ENCODE measurements at places on chromosomes 11 and 22.

- no peak for DNase-seq
These were observed 145.7 kb upstream of the NECTIN1 start for GRCh38 chr11:119874660-119875238.

GRCh38 chr11:128731041-128731663, 37.3 kb downstream of the FLI1 start:
- no peak for DNase-seq

GRCh38 chr22:50459496-50460140, 15.2 kb downstream of the SBF1 start:
- DNase-seq: no peak

GRCh38 chr22:44365191-44365590, 52.4 kb upstream of the SHISAL1 start:
- DNase-seq: no peak

GRCh38 chr11:108670451-108670850, 5.6 kb downstream of the DDX10 start:
- no peak for DNase-seq

GRCh38 chr11:110435780-110436717, 6.3 kb downstream of the FDX1 start:
- DNase-seq: no peak

- DNase-seq: no peak
These were observed 450.4 kb downstream of the OPCML start for GRCh38 chr11:133081730-133082452.

- DNase-seq: no peak
These were observed 77.3 kb upstream of the ANO5 start for GRCh38 chr11:22115470-22116029.

DNA sequence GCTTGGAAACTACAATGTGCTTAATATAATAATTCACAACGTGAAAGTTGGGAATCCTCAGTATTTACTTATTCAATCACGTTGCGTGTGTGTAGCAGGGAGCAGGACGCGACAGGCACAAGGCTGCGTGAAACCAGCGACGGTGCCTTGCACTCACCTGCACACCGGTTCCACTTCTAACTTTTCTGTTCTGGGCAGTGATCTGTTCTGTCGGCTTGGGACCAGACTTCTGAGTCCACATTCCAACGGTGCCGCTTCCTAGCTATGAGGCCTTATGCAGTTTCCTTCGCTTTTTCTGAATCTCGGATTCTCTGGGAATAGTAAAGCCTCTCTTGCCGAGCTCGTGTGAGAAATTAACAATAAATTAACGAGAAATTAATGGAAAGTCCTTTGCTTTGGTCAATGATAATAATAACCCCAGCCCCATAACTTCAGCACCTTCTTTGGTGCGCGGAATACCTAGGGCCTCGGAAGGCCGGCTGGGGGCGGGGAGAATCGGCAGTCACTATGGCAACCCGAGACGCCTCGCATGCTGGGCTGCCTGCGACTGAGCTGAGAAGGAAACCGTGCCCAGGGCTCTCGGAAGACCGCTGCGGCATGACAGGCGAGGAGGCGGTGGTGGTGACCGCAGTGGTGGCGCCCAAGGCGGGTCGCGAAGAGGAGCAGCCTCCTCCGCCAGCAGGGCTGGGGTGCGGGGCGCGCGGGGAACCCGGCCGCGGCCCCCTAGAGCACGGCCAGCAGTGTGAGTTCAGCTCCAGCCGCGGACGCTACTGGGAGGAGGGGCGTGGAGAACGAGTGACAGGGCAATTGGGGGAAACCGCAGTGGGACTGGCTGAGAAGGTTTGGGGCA, at the start of gene C11orf97:
TSS of gene C11orf97 (plus strand) at position 530 of the 850 bp plus-strand sequence. CDS start at position 598, 68 bp downstream.
- no peak for DNase-seq

DNA sequence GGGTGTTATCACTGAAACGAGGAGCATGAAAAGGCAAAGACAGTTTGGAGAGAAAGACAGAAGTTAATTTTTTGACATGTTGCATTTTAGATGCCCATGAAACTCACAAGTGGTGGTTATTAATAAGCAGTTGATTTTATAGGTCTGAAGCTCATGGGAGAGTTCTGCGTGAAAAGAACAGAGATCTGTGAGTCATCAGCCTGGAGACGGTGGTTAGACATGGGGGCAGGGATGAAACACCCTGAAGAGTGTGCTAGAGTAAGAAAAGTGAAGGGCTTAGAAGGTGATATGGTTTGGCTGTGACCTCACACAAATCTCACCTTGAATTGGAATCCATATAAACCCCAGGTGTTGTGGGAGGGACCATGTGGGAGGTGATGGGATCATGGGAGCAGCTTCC, 289.1 kb upstream of the ISX start:
- no peak for DNase-seq

GRCh38 chr22:50529897-50530579, at the start of gene TYMP:
TSS of gene TYMP (minus strand) at chr22:50530012. CDS start at chr22:50529709, 303 bp downstream.
- no peak for DNase-seq

DNA sequence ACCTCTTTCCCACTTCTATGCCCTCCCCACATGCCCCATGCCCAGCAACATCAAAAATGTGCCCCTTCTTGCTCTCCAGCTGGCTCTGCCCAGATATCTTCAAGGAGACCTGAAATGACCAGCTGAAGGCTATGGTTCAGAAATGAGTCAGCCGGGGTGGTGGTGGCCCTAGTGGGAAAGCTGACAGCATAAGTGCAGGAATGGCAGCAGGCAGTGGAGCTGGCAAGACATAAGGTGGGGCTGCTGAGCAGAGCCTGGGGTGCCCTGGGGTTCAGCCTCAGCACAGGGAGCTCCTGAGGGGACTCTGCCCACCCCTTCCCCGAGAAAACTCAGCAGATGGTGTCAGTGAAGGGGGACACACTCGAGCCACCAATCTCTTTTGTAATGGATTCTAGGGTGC, 593.4 kb downstream of the BUD13 start:
- DNase-seq: no peak

GRCh38 chr22:25169278-25170031, 30.2 kb upstream of the CRYBB3 start:
- peak; percentile 22 for DNase-seq

DNA sequence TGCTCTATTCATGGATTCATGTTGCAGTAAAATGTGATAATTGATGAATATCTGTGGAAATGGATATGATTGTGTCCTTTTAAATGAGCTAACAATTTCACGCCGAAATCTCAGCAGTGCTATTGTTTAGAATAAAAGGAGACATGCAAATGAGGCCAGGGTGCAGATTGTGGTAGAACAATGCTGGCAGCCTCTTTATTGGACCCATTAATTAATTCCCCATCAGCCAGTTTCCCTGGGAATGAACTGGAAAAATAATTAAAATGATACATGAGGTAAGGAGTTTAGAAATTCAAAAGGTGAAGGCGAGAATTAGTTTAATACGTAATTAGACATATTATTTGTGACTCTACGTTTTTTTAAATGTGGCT, 306.2 kb downstream of the TBC1D22A start:
- no peak for DNase-seq

DNA sequence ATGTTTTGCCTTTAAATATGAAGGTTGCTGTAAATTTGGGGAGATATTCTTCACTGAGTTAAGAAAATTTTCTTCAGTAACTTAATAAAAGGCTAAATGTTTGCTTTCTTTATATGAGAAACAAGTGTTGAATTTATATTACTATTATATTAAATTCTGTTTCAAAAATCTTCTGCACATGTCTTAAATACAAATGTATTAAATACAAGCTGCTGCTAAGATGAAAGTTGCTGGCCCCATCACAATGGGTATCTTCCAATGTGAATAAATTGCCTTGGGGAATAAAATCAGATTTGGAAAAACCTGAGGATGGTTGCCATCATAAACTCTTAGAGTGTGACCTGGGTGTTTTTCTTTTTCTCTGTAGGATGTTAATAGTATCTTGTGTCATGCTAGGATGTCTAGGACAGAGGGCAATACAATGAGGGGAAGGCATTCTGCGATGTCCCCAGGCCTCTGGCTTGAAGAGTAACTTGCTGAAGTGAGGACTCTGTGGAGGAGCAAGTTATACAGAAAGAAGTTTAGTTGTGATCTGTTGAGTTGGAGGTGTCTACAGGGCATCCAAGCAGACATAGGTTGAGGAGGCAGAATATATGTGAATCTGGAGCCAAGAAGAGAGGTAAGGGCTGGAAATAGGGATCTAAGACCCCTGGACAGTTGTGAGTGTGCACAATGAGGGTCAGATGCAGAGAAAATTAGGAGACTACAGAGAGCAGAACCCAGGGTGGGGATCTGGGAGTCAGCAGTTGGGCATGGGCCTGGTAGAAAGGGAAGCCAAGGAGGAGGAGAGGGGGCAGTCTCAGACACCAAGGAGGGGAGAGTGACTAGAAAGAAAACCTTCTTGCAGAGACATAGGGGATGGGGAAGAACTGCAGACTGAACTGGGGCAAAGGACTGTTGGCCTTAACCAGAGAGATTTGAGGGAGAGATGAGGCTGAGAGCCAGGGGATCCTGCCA, 4.8 kb downstream of the IGLL5 start:
- DNase-seq: no peak

DNA sequence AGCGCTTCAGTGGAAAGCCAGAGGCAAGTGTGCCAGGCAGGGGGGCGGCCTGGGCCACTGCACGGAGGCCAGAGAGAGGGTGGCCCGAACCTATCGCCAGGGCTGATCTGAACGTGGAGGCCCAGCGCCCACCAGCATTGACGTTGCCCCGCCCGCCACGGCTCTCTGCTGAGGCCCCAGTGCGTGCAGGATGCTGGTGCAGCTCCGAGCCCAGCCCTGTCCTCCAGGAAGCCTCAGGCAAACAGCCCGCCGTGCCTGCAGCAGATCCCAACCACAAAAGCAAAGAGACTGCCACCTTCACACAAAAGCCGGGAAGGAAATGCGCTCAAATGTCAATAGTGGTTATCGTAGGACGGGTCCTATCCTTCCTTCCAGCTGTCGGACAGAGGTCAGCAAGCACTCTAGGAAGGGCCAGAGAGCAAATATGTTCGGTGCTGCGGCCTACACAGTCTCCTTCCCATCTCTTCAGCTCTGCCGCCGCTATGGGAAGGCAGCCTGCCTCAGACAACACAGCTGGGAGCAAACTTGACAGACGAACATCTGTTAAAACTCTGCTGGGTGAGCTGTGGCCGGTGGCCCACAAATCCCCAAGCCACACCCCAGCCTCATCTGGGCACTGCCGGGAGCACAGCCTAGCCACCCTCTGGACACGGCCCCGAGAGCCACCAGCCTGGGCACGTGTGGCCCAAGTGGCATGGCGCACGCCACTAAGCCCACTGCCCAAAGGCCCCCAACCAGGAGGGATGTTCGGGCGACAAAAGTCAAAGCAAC, 146.2 kb downstream of the CRYBB2 start:
- no peak for DNase-seq

GRCh38 chr11:125777309-125777708, 1.3 kb downstream of the PATE2 start:
- DNase-seq: no peak

DNA sequence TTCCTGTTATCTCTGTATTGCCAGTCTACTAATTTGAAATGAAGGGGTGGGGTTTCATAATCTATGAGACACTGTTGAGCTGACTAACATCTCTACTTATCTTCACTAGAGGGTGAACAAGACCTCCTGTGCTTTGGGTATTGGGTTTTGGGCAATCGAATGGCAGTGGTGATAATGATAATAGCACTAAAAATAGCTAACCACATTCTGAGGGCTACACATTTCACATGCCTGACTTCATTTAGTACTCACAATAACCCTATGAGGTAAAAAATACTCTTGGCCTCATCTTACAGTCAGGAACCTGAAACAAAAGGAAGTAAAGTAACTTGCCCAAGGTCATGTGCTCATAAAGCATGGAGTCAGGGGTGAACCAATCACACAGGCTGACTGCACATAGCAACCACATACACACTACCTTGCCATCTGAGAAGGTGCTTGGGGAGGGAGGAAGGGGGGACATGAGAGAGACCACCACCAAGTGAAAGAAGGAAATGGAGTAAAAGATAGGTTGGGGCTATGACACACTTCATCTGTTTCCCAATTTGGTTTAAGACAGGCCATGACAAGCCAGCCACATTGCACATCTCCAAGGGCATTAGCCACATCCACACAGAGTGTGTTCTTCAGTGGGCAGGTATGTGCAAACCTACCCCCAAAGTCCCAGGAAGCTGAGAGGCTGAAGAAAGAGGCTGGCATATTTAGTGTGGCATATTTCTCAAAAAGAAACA, 387.6 kb upstream of the DDI1 start:
- DNase-seq: no peak

DNA sequence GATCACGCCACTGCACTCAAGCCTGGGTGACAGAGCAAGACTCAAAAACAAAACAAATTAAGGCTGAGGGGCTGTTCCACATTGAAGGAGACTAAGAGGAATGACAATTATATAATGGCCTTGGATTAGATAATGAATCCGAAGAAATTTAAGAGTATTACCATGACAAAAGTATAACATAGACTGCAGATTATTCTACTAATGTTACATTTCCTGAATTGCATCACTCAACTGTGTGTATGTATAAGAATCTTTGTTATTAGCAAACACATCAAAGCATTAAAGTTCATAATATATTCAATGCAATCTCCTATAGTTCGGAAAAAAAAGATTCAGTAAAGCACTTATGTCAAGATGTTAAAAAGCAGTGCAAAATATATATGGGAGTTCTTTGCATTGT, 27.5 kb downstream of the CSTF3 start:
- DNase-seq: no peak

DNA sequence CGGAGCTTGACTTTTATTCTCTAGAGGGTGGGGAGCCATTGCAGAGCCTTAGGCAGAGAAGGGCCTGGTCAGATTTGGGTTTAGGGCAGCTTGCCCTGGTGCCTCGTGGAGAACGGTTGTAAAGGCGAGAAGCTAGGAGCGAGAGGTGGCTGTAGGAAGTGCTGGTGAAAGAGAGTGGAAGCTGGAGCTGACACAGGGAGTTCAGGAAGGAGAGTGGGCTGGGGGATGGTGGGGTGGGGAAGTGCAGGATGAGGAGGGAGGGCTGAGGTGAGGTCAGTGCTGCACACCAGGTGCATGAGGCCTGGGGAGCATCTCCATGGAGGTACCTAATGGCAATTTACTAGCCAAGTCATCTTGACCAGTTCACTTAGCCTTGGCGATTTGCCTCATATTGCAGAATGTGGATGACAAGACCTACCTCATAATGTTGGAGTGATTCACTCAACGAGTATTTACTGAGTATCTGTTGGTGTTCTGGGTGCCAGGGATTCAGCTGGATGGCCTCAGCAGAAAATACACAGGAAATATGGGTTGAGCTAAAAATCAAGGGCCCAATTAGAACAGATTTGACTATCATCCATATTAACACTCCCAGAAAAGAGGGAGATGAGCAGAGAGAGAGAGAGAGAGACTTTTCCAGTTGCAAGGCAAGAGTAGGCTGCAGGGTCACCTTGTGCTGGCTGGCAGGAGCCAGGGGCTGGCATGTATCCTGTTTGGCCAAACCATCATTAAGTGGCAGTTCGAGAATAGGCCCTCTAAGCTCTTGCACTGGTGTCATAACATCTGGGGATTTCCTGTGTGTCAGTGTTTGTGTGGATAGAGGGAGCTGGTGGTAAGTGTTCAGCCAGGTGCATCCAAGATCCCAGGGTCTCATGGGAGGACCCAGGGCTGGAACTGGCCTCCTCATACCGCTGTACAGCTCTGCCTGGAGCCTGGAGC, 44.4 kb upstream of the CLDN5 start:
- DNase-seq: peak; percentile 68

All from epithelial cell of prostate (primary cell).